Osteoblast (primary cell): ENCODE measurements at places on chromosomes 7 and 10. TPM values are rescaled to one million over a fixed set of nuclear protein-coding genes. Genes with fewer than 3 reads are reported as not detected.

DNA sequence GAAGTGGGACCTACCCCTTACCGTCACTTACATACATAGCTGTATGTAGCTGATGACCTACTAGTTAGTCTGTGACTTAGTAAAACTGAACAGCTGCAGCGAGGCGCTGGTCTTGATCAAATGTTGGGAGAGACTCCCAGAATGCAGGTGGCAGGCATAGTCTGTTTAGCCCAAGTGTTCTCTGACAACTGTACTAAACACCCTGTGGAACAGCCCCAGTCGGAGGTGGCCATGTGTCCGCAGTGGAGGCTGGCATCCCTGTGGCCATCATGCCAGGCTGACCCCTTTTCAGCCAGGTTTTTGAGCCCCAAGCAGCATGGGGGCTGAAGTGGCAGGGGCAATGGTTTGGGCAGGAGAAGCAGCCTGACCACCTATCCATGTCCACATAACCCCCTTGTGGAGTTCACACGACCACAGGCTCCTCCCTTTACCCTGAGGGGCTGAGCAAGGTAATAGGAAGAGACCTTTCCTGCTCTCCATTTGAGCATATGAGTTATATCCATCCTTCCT is 7.2 kb downstream of the ADCY1 start:
- DNase-seq, result no peak

- no peak for DNase-seq
Measured at GRCh38 chr10:33878238-33878786, 543.8 kb upstream of the NRP1 start.

ELMO1 gene
- 0.29 and 2.2 TPM in 2 replicates for total RNA-seq

ENTPD1 gene
- total RNA-seq, result 7.6 and 10.6 TPM in 2 replicates

PRSS37 gene
- not detected in 2 replicates for total RNA-seq

EBLN1 gene
- not detected in 2 replicates for total RNA-seq

EGR2 gene
- total RNA-seq, result 2.4 and 3.6 TPM in 2 replicates
